COR-L47 (cell line): ENCODE measurements at places on chromosomes 4 and X.

- DNase-seq: peak; percentile 64
Observed at GRCh38 chr4:44016570-44017421, 431.8 kb downstream of the KCTD8 start.

DNA sequence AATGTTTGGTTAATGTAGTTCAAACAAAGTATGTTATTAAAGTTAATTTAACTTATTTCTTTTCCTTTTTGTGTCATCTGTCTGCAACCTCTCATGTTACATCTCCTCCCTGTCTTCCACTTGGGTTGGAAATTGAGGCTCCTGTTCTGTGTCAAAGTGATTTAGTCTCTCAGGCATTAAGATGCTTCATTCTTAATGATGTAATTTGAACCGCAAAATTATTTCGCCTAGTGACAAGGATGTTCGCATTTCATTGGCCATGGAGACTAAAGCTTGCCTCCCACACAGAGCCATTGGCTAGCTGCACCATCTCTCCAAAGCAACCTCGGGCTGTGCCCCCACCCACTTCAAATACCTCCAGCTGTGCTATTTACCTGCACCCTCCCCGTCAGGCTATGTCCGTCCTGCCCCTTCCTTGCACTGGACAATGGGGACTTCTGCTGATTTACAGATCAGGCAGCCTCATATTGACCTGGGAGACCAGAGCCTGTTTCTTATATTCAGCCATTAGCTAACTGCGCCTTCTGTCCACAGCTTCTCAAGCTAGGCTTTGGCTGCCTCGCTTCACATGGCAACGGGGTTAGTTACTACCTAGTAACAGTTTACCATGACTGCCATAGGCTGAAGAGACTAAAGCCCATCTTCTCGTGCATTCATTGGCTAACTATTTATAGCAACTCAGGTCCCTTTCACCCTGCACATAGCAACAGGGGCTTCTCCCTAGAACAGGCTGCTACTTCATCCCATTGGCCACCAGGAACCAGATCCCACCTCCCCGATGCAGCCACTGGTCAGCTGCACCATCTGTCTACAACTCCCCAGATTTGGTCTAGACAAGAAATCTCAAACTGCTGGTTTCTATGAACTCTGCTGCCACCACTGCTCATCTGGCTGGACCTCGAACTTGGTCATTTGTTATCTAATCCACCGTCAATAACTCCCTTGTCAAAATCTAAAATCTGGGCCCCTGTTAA is 8.6 kb upstream of the ZNF157 start:
- DNase-seq: peak; percentile 90

DNA sequence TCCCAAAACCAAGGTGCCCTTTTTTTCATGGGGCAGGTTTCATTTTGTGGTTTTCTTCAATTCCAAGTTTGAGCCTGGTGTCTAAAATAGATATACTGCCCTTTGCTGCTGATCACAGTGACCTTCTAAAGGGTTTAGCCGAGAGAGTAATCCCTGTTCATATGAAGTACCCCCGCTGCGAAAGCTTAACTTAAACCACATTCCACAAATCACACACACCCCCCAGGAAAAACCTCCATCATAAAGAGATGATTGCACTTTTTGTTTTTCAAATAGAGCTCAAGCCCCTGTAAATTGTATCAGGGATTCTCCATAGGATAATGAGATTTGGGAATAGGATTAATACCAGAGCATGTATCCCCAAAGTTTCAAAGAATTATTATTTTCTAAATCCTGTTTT is 90.8 kb downstream of the USP46 start:
- no peak for DNase-seq

DNA sequence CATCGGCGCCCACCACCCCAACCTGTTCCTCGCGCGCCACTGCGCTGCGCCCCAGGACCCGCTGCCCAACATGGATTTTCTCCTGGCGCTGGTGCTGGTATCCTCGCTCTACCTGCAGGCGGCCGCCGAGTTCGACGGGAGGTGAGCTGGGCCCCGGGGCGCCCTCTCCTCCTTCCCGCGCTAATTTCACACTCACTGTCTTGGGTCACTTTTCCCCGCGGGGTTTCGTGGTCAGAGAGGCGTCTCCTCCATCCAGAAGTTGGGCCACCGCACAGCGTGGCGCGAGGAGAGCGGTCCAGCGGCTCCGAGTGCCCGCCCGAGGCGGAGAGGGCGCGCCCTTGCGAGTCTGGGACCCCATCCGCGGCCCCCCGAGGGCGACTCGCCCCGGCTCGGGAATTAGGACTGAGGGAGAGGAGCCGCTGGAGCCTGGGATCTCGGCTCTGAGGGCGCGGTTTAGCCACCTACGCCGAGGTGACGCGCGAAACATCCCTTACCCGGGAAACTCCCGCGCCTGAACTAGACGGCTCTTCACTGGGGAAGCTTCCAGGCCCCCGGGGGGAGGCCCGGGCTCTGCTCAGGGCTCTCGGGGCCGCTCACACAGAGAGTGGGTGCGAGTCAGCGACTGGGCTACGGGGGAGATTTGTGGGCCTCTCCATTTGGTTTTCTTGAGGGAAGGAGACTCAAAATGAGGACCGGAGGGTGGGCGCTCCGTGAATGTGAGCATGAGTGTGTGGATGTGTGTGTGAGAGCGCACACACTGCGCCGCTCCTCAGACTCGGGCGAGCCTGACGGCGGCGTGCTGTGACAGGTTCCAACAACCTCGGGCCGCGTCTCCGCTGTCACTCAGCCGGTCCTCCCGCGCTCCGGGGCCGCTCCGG is 551 bp downstream of the NPNT start:
- peak; percentile 57 for DNase-seq

- DNase-seq: no peak
Observed at GRCh38 chr4:38181286-38181685, 221.1 kb downstream of the PTTG2 start.

DNA sequence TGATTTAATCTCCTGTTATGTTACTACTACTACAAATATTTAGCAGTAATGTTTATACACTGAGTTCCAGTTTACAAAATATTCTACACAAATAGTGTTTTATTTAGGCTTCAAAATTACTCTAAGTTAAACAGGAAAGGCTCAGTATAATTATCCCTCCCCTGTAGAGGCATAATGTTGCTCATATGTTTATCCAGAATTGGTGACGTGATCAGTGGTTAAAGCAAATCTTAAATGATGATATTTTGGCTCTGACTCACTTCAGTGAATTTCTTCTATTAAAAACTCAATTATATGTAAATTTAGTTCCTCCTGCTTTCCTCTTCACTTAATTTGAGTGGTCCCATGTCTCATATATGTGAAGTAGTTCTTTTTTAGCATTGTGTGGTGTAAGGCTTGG is 438.5 kb downstream of the ADGRL3 start:
- no peak for DNase-seq

DNA sequence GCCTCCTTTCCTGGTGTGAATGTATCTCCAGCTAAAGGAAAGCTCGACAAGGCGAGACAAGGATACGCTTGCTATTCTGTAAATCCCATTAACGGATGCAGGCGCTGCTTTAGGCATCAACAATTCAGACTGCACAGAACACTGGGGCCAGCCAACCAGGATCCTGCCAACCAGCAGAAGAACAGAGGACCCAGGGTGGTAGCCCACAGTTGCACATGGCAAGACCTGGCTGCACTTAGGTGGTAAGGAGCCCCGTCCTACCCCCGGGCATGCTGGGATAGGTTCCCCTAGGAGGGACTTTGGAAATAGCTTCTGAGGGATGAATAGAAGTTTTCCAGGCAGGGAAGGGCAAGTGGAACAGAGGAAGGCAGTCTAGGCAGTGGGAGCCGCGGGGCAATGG is 20.7 kb downstream of the PSAPL1 start:
- DNase-seq: no peak

- DNase-seq: no peak
Observed at GRCh38 chr4:38512840-38513239, 151.2 kb upstream of the KLF3 start.

GRCh38 chrX:18640686-18641085 is 31.2 kb downstream of the RS1 start:
- no peak for DNase-seq

GRCh38 chr4:83708500-83709175 is 172.7 kb downstream of the GPAT3 start:
- DNase-seq: no peak

DNA sequence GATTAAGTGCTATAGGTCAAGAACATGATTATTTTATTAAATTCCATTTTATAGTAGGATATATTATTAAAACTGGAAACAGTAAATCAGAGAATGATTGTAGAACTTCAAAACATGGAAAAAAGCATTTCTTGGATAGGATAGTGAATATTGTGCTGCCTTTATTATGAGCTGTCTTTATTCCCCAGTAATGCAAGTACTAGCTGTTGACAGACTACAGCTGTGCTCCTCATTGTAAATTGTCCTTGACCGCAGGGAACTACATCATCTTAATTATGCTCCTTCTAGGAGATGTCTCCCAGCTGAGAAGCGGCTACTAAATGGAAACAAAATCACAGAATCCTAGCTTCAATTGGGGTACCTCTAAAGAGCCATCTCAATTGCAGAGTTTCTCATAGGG is 1457.2 kb upstream of the PCDH7 start:
- no peak for DNase-seq

DNA sequence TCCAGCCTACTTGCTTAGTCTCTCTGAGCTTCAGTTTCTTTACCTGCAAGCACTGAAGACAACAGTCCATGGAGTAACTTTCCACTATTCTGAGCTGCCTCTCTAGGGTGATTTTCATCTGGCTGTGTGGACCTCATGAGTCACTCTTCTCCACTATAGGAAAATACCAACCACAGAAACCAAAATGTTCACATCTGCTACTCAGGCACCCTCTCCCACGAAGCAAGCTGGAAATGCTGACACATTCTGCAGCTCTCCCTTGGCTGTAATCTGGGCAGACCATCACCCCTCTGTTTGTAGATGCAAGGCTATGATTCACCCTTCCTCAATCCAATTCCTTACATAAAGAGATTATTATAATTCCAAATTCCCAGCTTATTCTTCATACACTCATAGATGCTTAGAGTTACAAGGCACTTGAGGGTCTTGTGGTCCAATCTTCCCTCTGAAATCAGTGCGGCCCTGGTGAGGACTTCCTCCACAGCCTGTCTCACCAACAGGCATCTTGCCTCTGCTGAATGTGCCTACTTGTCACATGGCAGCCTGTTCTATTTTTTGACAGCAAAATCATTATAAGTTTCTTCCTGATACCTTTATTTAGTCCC is 97.0 kb upstream of the LNX1 start:
- DNase-seq: no peak

DNA sequence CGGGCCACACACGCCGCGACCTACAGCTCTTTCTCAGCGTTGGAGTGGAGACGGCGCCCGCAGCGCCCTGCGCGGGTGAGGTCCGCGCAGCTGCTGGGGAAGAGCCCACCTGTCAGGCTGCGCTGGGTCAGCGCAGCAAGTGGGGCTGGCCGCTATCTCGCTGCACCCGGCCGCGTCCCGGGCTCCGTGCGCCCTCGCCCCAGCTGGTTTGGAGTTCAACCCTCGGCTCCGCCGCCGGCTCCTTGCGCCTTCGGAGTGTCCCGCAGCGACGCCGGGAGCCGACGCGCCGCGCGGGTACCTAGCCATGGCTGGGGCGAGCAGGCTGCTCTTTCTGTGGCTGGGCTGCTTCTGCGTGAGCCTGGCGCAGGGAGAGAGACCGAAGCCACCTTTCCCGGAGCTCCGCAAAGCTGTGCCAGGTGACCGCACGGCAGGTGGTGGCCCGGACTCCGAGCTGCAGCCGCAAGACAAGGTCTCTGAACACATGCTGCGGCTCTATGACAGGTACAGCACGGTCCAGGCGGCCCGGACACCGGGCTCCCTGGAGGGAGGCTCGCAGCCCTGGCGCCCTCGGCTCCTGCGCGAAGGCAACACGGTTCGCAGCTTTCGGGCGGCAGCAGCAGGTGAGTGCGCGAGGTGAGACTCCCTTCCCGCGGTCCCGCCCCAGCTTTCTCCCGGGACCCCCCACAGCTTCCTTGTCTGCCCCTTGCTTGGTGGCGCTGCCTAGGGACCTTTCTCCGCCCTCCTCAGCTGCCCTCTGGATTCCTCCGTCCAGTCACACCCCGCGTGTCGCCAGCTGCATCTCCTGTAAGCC is 678 bp downstream of the BMP3 start:
- DNase-seq: peak; percentile 61

DNA sequence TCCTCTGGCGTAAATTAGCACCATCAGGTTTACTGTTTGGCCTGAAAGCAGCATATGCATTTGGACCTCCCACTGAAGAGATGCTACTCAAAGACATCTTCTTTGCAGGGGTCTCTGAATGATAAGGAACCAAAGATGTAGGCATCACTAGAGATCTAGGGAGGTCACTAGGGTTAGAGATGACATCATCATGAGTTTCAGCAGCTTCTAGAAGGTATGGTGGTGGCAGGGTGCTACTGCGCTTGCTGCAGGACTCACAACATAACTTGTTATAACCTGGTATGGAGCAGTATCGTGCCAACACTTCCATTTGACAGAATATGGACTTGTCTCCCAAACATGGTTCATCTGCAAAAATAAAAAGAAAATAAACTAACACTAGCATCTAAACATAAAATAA is 251.6 kb downstream of the NPFFR2 start:
- DNase-seq: no peak

GRCh38 chrX:103431316-103431715 is 55.0 kb downstream of the BEX3 start:
- no peak for DNase-seq

GRCh38 chr4:185896817-185897488 is 85.0 kb upstream of the SORBS2 start:
- DNase-seq: no peak
